Stomach (tissue), 19 donors: ENCODE measurements at places on chromosomes 13 and 19. TPM values are rescaled to one million over a fixed set of nuclear protein-coding genes. Genes with fewer than 3 reads are reported as not detected.

The KLK3 gene
- polyA plus RNA-seq = not detected

The SLC25A41 gene
- polyA plus RNA-seq = not detected

The PRODH2 gene
- polyA plus RNA-seq = not detected

The CLDND2 gene
- 4.3 TPM for polyA plus RNA-seq

The SIGLEC8 gene
- polyA plus RNA-seq = 0.20 TPM

The FREM2 gene
- polyA plus RNA-seq = 0.76 TPM

The ZNF99 gene
- not detected for polyA plus RNA-seq

The TMEM238 gene
- polyA plus RNA-seq = 0.75 TPM

The HCST gene
- 9.2 TPM for polyA plus RNA-seq

The ZSCAN5C gene
- polyA plus RNA-seq = not detected

The KLK15 gene
- polyA plus RNA-seq = not detected

The MRPS31 gene
- polyA plus RNA-seq = 31.6 TPM

The ANGPTL8 gene
- polyA plus RNA-seq = not detected

The TNFRSF19 gene
- 3.8 TPM for polyA plus RNA-seq

The CD209 gene
- polyA plus RNA-seq = 2.0 TPM

The CGB2 gene
- not detected for polyA plus RNA-seq

The KCNK6 gene
- 10.0 TPM for polyA plus RNA-seq

DNA sequence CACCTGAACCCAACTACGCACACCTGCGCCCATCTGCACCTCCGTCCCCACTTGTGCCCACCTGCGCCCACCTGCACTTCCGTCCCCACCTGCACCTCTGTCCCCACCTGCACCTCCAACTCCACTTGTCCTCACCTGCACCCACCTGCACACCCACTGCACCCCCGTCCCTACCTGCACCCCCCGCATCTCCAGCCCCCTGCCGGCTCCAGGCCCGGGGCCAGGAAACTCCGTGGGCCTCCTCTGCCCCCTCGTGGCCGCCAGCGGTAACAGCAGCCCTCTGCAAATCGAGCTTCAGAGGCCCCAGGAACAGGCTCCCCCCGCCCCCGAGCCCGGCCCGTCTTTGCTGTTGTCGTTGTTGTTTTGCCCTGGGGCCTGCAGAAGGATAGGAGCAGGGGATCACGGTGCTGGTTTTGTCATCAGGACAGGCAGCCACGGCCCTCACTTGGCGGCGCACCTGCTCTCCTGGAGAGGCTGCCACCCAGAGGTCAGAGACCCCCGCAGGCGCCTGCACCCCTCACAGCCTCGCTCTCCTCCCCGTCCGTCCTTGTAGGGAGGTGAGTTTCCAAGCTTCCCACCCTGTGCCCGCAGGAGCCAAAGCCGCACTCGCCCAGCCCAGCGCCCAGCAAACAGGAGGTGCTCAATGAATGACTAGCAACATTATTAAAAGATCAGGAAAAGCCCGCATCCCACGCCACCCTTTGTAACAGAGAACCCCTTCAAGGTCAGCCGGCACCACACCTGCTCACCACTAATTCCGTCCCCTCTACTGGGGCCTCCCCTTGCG is 65.4 kb downstream of the GNG7 start:
- DNase-seq = peak; percentile 72

GRCh38 chr19:28393574-28394336 is 819.2 kb downstream of the UQCRFS1 start:
- peak; percentile 25 for DNase-seq

GRCh38 chr19:38047049-38047438 is 140.0 kb downstream of the SIPA1L3 start:
- no peak for DNase-seq

- DNase-seq = peak; percentile 57
Measured at GRCh38 chr19:33797802-33798671, 1.4 kb downstream of the KCTD15 start.

DNA sequence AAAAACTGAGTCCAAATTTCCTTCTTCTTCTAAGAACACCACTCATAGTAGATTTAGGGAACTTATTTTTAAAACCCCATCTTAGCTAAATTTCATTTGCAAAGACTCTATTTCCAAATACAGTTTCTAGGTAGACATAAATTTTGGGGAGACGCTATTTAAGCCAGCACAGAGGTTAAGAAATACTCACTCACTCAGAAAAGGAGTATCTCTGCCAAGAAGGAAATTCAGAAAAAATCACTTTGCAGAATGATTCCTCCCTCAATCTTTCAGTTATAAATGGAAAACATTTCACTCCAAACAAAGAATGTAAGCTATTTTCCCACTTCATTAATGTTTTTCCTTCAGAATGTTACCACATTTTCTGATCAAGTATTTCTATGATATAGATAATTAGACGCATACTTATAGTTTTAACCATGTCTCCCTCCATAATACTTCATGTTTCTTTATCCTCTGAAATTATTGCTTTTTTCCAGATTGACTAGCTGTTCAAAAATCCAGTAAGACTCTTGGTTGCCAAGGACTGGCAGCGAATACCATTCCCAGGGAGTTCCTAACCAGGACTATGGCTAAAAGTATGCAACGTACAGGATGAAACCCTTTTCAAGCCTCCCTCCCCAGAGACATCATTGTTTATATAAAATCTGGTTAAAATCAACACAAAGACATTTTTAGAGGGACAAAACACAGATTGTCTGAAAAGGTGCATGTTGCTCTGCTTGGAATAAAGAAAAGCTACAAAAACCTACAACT is 52.5 kb upstream of the RXFP2 start:
- no peak for DNase-seq

DNA sequence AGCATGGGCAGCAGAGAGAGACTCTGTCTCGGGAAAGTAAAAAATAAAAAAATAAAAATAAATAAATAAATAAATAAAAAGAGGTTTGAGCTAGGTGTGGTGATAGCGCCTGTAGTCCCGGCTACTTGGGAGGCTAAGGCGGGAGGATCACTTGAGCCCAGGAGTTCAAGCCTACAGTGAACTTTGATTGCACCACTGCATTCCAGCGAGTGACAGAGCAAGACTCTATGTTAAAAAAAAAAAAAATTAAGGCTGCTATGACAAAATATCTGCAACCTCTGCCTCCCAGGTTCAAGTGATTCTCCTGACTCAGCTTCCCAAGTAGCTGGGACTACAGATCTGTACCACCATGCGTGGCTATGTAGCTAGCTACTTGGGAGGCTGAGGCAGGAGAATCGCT is 3.2 kb upstream of the DENND1C start:
- DNase-seq = no peak

- peak; percentile 40 for DNase-seq
Measured at GRCh38 chr19:17125062-17125727, 49.6 kb downstream of the MYO9B start.

- peak; percentile 13 for DNase-seq
Measured at GRCh38 chr13:99989276-99990125, 7.9 kb downstream of the ZIC2 start.

- no peak for DNase-seq
Measured at GRCh38 chr13:113405481-113406300, 41.8 kb upstream of the GRTP1 start.

DNA sequence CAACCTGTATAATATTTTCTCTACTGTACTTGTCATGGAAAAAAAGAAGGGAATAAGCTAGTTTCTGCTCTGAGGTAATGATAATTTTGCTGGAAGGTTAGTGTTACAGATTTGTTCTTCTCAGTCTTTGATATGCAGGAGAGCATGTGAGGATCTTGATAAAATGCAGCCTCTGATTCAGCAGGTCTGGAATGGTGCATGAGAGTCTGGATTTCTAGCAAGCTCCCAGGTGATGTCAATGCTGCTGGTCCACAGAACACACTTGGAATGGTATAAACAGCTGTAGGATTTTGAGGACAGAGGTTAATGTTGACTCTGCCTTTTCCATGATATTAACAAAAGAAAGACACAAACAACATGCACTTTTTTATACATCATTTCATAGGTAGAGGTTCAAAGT is 173.6 kb downstream of the NDFIP2 start:
- DNase-seq = no peak

DNA sequence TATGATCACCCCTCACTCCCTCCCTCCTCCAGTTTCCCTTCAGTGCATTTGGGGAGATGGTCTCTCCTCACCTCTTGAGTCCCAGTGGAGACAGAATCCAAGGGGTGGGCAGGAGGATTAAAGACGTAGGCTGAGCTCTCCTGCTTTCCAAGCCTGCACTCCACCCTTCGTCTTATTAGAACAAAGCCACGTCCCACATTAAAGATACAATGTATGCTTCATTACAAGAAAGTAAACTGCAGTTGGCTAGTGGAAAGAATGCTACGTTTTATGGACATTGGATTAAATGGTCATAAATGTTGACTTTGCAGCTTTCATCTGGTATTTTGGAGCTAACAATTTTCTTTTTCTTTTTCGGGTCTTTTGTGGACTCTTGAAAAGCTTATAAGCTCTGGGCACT is 1.5 kb upstream of the KLK11 start:
- DNase-seq = no peak

- no peak for DNase-seq
Measured at GRCh38 chr19:45780146-45780447, 2.2 kb downstream of the DMPK start.

DNA sequence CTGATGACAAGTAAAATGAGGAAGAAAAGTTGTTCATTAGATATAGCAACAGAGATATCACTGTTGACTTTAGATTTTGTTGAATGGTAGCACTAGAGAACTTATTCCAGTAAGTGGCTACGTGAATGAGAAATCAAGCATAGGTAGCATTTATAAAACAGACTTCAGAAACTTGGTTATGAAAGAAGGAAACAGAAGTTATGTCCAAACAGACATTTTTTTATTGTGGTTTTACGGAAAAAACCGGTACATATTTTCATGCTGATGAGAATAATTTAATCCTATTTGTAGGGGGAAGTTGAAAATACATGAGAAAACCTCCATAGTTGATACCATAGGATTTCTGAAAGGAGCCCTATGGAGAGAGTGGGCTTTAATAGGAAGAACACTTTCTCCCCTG is 325.7 kb upstream of the SLC10A2 start:
- no peak for DNase-seq

GRCh38 chr13:37109051-37109678 is 3.7 kb upstream of the CSNK1A1L start:
- DNase-seq = peak; percentile 80

DNA sequence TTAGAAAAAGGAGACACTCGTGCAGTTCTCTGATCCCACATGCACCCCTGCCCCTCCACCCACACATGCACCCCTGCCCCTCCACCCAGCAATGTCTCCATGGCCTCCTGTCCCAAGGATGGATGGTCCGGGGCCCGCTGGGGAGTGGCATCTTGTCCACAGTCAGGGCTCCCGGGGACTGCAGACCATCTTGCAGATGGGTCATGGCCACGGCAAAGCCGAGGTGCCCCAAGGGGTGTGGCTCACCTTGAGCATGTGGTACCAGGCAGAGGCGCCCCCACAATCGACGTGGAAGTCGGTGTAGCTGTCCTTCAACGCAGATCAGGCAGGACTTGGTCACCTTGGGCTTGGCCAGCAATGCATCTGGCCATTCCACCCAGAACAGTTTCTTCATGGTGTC is 216.7 kb downstream of the TUBA3C start:
- no peak for DNase-seq

DNA sequence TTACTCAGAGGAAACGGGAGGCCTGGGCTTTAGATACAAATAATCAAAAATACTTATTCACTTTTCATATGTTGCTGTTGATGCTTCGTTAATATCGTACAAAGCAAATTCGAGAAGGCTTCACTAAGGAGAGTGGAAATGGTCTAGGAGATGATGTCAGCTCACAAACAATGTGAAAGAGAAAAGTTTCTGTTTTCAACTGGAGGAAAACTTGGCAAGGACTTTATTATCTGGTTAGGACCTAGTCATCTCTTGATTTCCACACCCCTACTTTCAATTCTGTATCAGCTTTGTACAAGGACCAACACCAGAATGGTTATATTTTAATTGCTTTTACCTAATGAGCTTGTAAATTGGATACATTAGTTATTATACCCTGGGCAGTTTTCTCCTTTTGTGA is 88.0 kb downstream of the SLC10A2 start:
- no peak for DNase-seq

GRCh38 chr19:32453736-32454135 is 48.2 kb downstream of the DPY19L3 start:
- DNase-seq = no peak

- no peak for DNase-seq
Measured at GRCh38 chr19:53992815-53993214, 1.4 kb downstream of the CACNG6 start.

DNA sequence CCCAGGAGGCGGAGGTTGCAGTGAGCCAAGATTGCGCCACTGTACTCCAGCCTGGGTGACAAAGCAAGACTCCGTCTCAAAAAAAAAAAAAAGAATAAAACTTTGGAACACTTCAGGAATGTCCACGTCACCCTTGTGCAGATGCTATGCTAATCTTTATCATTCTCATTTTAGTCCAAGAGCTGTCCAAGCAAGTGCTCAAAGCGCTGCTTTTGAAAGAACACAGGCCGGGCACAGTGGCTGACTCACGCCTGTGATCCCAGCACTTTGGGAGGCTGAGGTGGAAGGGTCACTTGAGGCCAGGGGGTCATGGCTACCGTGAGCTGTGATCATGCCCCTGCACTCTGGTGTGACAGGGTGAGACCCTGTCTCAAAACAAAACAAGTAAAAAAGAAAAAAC is 11.1 kb upstream of the UQCR11 start:
- DNase-seq = no peak

- no peak for DNase-seq
Measured at GRCh38 chr13:36820222-36820621, 1.2 kb downstream of the RFXAP start.

DNA sequence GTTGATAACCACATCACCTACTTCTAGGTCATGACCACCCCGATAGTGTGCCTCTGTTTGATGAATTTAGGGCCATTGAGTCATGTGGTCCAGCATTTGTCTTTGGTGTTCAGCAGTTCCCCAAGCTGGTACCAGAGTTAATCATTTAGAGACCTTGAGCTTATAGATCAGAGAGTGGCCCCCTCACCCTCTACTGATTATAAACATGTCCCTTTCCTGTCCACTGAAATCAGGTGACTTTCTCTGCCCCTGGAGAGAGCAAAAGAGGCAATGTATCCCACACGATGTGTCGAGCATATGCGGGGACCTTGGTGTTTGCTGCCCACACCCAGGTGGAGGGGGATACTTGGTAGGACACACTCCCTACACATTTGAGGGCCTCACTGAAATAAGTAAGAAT is 46.3 kb downstream of the C13orf42 start:
- DNase-seq = no peak

GRCh38 chr13:29901710-29902631 is 51.6 kb upstream of the UBL3 start:
- peak; percentile 81 for DNase-seq

DNA sequence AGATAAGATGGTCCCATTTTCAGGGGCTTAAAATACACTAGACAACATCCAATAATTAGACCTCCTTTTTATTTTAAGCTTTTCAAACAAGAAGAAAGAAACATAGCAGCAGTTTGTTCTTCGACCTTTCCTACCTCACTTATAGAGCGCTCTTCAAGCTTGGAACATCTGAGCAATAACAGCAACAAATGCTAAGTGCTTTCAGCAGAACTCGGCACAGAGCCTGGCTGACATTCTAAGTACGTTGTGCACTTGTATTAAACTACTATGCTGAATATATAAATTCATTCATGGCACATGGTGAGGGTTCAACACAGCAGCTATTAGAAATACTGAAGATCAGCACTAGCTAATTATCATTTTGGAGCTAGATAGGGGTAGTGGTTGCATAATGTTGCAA is 256.1 kb upstream of the MAB21L1 start:
- no peak for DNase-seq
